ENCODE measurements at places on chromosomes 5 and 9.

GRCh38 chr9:91927922-91928510, 22.0 kb downstream of the ROR2 start:
- DNase-seq, result no peak

DNA sequence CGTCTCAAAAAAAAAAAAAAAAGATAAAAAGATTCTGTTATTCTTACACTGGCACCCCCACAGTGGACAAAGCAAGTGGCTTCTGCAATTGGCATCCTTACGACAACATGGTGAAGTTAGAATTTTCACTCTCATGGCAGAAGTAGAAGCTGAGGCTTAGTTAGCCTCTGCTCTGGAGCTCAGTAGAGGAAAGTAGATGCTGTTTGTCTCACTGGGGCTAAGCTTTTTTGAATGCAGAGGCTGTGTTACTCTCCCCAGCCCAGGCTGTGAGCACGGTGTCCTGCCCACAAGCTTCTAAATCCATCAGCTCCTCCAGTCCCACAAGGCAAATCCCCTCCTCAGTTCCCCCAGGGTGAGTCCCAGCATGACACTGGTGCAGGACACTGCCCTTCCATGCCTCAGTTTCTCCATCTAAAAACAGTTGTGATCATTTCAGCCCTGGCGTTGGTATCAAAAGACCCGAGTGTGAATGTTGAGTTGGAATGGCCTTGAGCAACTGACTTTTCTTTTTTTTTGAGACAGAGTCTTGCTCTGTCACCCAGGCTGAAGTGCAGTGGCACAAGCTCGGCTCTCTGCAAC, 22.6 kb upstream of the PHF19 start:
- no peak for DNase-seq

DNA sequence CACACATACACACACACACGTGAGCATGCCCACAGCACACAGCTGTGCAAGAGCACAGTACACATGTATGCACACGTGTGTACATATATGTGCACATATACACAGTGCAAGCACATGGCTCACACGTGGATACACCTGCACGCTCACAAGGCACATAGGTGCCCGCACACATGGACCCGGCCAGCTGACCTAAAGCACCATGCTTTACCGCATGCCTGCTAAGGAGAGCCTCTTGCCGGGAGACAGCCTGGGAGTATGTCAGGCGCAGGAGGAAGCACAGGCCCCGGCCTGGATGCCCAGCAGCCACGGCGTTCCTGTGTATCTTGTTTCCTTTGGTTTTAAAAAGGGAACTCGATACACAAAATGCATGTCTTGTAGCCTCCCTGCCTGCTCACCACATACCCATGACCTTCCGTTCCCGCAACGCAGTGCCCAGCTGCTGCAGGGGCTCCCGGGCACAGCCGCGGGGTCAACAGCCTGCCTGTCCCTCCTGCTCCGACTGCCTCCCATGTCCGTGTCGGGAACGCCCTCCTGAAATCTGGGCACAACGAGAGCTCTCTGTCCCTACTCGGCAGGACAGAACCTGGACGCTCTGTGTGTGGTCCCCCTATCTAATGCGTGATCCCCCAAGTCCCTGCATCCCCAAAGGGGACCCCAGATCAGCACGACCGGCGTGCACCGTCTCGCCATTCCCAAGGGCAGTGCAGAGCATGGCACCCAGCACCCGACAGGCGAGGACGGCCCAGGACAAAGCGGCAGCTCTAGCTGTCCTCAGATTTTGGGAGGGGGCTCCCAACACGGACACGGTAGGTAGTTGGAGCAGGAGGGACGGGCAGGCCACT, 3.6 kb downstream of the SLC12A7 start:
- DNase-seq, result no peak

- no peak for DNase-seq
These were observed 312.4 kb downstream of the ARL15 start for GRCh38 chr5:53997736-53998627.

DNA sequence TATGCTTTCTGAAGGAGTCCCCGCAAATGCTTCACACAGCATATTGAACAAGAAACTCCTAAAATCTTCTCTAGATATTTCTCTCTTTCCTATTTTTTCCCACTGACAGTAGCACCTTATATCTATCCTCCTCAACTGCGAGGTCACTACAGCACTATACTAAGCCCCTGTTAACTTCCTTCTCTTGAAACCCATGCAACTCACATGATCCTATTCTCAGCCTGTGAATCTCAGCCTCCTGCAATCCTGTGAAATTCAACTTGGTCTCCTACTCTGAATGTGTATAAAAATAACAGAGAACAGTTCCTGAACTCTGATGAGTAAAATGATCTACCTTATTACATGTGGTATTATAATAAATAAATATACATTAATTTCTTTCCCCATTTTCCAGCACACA, 6.1 kb upstream of the PLGRKT start:
- DNase-seq, result no peak

GRCh38 chr9:14981291-14981950, 71.2 kb upstream of the FREM1 start:
- DNase-seq, result no peak

DNA sequence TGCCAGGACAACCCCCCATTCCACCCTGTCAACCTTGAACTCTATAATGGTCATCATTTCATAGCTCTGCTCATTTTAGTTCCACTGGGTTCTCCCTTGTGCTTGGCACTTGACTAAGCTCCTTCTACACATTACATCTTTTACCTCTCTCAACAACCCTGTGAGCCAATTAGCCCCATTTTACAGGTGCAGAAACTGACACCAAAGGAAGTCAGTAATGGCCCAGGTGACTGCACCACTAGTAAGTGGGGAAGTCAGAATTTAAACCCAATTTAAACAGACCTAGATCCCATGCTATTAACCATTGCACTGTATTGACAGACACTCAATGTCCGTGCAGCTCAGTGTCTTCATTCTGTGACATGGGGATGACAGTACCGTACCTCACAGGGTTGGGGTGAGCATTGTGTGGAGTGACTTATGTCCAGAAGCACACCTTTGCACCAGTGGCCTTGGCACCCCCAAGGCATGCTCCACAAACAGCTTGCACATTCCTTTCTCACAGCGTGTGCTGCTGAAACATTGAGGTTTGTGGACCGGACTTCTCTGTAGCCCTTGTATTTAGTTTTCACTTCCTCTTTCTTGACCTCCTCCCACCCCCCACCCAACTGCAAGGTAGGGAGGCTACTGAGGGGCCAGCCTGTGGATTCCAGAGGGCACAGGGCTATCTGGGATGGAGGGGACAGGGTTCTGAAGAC, 23.1 kb downstream of the IRF1 start:
- DNase-seq, result peak; percentile 4

- no peak for DNase-seq
These were observed 638.8 kb upstream of the WWC1 start for GRCh38 chr5:167652690-167653089.

GRCh38 chr9:74838351-74838750, 49.4 kb downstream of the TRPM6 start:
- DNase-seq, result no peak

DNA sequence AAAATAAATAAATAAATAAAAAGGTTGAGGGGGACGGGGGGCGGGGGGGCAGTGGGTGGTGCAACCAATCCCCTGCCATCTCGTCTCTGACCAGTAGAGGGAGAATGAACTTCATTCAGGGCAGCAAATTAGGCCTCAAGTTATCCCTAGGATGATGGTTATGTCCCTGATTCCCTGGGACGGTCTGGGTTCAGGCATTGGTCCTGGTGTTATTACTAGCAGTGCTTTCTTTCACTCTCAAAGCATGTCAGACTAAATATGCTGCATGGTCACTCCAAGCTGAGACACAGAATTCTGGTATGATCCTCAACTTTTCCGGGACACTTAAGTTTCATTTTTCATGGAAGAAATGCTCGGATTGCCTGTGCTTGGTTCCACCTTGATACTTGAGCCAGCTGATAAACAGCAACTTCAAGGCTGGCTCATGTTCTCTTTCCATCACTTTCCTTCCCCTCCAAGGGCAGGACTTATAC, 59.4 kb downstream of the DAP start:
- peak; percentile 37 for DNase-seq

- DNase-seq, result no peak
These were observed 11.2 kb upstream of the ANXA6 start for GRCh38 chr5:151168602-151169344.

DNA sequence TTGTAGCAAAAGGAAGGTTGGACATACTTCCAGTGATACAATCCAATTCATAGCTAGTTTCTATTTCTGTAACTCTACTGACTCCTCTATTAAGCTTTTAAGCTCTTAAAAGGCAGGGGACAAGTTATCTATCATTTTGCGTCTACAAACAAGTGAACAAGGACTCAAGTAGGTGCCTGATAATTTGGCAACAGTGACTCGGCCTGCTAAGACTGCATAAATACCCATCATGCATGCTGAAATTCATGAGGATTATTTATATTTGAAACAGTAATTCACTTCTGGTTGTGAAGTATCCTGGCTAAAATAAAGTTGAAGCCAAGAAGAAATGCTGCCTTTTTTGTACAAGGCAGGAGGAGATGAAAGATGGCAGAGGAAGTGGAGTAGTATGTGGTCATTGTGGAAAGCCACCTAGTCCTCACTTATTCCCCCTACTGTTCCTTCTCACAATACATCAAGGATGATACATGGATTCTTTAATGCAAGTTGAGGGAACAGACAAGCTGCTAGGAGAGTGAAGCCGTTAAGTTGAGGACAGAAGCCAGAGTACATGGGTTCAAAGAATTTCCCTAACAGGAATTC, 74.0 kb downstream of the MRPS27 start:
- no peak for DNase-seq

GRCh38 chr5:154868702-154869101, 10.3 kb downstream of the CNOT8 start:
- no peak for DNase-seq

DNA sequence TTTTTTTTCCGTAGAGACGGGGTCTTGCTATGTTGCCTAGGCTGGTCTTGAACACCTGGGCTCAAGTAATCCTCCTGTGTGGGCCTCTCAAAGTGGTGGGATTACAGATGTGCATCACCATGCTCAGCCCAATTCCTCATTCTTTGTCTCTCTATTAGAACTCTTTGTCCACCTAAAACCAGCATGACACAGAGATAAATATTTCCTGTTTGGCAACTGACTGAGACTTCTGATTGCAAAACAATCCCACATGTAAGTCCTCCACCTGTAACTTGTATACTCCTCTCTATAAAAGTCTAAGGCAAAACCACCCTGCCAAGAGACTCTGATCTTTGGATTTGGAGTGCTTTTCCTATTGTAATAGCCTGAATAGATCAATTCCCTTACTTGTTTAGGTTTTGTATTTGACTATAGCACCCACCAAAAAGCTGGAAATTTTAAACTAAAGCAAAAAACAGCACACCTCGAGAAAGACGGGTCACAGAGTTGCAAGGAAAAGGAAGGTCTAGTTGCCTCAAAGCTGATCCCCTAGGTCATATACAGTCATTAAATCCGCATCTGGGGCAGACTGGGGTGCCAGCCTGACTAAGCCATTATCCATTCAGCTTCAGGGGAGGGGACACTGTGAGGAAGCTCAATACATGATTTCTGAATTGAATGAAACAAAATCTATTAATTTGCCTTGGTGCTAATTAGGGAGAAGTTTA, 13.5 kb upstream of the KIF27 start:
- no peak for DNase-seq

GRCh38 chr5:34838785-34839714, at the start of gene TTC23L:
TSS of gene TTC23L (plus strand) at chr5:34839164. CDS start at chr5:34840672, 1,508 bp downstream.
- DNase-seq, result peak; percentile 94

- no peak for DNase-seq
These were observed 75.7 kb upstream of the GLIS3 start for GRCh38 chr9:4375424-4376200.

GRCh38 chr9:109912726-109913460, 132.9 kb downstream of the PALM2AKAP2 start:
- DNase-seq, result no peak

DNA sequence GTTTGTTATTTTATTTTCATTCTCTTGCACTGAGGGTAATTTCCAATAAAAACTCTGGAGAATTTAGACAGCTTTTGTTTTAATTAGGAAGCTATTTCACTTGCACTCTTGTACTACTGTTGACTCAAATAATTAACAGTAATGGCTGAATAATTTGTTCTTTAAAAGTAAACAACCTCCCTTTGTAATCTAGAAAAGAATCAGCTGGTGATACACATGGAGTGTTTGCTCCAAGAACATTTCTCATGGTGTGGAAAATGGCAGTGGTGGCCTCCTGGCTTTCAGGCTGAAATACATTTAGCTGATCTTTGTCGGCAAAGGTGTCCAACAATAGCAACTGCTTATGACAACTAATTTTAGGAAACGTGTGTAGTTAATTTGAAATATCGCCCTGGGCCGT, 129.4 kb downstream of the C9orf152 start:
- DNase-seq, result no peak

GRCh38 chr5:59789197-59789596, 104.3 kb downstream of the PDE4D start:
- DNase-seq, result no peak

DNA sequence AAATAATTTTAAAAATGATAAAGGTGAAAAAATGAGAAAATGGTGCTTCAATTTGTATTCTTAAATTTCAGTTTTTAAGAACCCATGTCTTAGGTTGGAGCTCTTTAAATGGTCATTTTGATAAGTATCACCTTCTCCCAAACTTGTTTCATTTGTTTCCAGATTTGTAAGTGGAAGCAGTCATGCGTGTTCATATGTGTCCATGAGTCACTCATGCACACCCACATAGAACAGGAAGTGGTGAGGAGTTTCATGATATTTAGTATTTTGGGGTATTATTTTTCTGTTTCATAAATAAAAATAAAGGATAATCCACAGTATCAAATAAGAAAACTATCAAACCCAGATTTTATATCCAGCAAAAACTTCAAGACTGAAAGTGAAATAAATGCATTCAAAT, 570.4 kb upstream of the ST8SIA4 start:
- DNase-seq, result no peak

DNA sequence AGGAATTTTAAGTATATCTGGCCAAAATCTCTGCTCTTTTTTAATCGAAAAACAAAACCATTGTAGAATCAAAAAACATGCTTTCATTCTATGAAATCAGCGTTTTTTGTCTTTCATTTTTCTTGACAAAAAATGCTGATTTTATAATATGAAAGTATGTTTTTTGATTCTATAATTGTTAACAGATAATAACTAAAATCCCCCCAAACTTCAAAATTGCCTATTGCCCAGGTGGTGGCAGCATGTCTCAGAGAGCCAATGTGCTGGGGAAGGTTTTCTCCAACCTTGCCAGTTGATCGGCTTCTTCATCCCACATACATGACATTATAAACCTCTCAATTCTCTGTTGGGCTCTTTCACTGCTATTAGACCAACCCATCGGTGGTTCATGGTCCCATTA, 5.1 kb upstream of the SMIM15 start:
- peak; percentile 22 for DNase-seq

GRCh38 chr9:7676609-7677156, 122.9 kb downstream of the DMAC1 start:
- DNase-seq, result no peak

All from activated naive CD4-positive, alpha-beta T cell treated with anti-CD3 and anti-CD28 coated beads for 36 hours (primary cell).